ENCODE measurements at places on chromosomes 7 and 10.

GRCh38 chr10:131915990-131916766, 15.4 kb downstream of the PPP2R2D start:
- DNase-seq, result no peak

DNA sequence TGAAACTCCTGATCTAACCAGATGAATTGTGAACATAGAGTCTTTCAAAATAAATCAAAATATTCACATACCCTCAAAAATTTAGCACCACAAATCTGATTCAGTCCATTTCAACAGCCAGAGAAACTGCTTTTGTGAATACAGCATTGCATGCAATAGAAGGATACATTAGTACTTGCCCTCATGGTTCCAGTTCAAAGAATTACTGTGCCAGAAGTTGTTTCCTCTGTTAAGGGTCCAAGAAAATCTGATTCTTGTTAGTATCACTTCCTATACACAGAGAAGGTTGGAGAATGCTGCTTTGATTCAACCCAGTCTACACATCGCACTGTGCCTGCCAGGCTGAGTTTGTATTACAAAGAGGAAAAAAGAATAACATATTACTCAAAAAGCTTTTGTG, 115.6 kb downstream of the TFEC start:
- no peak for DNase-seq

GRCh38 chr10:47239211-47239610, 60.8 kb upstream of the GDF10 start:
- DNase-seq, result no peak

GRCh38 chr10:17423632-17424186, 30.7 kb downstream of the ST8SIA6 start:
- no peak for DNase-seq

DNA sequence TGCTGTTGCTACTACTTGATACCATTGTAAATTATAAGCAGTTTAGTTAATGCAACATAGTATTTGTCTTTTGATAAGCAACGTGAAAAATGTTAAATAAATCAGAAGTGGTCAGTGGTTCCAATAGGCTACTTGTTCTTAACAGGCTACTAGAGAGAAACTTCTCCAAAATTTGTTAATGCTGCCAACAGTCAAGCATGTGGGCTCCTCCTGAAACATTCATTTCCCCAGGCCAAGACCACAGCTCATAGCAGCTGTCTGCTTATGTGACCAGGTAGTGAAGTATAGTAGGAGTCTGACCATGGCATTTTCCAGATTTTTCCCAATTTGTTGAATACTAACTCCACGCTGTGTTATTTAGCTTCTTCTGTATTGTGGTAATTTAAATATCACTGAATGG, 81.0 kb downstream of the CYP51A1 start:
- no peak for DNase-seq

DNA sequence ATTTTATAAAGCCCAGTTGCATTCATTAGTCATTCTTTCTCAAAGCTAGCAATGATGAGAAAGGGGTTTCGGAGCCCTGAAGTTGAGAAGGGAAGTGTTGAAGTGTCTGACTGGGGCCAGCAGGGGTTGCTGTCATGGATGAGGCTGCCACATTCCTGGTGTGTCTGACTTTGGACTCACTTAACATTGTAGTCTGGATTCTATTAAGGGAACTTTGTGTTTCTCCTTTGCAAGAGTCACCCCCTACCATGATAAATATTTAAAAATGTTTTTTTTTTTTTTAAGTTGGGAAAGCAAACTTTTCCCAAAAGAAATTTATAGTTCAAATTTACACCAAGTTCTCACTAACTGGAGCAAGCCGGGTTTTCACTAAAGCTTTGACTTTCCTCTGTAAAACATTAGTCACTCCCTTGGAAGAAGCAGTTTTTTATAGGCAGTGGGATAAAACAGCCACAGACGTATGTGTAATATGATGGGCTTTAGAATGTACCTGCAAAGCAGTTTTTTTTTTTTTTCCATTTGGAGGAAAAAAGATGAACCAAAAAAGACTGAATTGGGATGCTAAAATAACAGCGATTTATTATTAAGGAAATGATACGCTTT, 243.6 kb downstream of the TWIST1 start:
- DNase-seq, result no peak

DNA sequence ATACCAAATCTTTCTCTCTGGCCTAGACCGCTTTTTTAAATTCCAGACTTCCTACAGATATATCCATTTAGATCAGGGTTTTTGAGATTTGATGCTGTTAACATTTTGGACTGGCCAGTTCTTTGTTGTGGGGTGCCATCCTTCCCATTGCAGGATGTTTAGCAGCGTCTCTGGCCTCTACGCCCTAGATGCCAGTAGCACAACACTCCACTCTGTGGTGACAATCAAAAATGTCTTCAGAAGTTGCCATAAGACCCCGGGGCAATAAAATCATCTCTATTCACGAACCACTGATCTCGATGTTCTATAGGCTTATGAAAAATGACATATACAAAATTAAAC, 46.3 kb downstream of the HDAC9 start:
- no peak for DNase-seq

GRCh38 chr7:55171157-55171556, 152.3 kb downstream of the EGFR start:
- DNase-seq, result no peak

DNA sequence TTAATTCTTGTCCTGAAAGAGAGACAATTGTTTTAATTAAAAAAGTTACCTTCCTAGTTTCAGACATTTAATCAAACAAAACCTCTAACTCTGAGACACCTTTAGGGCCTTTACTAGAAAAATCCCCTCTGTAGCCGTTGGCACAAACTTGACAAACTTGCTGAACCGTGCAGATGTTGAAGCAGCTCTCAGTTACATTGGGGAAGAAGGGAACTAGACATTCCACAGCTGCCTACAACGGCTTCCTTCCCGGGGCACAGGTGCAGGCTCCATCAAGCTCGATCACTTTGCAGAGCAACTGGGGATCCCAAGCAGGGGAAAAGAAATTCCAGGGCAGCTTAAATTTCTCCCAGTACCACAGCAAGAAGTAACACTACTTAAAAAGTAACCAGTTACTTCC, 141.3 kb downstream of the SKAP2 start:
- DNase-seq, result no peak

Measured in activated naive CD8-positive, alpha-beta T cell treated with anti-CD3 and anti-CD28 coated beads, Interleukin-2, amount 50 U/mL, for 24 hours (primary cell).